ENCODE measurements at places on chromosomes 6 and 20.

- DNase-seq = no peak
These were observed 11.7 kb downstream of the LCA5 start for GRCh38 chr6:79525272-79526100.

GRCh38 chr20:57559658-57560553, 1.0 kb upstream of the PCK1 start:
- no peak for DNase-seq

GRCh38 chr6:164928728-164929407, 380.5 kb downstream of the C6orf118 start:
- no peak for DNase-seq

DNA sequence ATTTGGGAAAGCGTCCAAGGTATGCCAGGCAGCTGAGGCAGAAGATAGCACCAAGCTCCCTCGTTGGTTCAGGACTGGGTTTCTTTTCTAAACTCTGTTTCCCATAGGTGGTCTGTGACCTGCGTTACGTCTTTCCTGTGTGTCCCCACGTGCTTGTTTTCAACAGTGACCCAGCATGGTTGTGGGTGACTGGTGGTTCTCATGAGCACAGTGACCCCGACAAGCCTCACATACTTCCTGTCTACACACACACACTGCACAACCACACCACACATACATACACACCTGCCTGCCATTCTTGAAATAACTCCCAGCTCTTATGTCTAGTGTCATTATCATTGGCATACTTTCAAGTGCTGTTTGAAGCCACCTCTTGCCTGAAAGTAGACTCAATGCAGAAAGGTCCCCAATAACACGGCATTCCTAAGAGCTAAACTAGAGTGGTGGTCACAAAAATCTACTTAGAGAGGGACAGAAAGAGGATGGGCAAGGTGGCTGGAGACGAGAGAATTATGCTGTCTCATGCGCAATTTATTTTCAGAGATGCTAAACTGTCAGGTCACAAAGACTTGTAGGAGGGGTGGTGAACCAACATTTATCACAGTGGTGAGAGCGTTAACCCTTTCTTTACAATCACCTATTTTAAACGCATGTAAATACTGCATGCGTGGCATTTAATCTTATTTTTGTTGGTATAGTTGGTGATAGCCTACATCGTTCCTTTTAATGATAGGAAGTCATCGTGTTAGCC, 66.7 kb downstream of the GCNT2 start:
- DNase-seq = no peak
